ENCODE measurements at places on chromosomes 2 and 18.
A peak's percentile ranks its signal among the peaks of the same experiment; 100 is the strongest.

- no peak for DNase-seq
These were observed 51.3 kb downstream of the GTF2A1L start for GRCh38 chr2:48668992-48669391.

- DNase-seq = no peak
These were observed 28.3 kb downstream of the PKP4 start for GRCh38 chr2:158484892-158485556.

DNA sequence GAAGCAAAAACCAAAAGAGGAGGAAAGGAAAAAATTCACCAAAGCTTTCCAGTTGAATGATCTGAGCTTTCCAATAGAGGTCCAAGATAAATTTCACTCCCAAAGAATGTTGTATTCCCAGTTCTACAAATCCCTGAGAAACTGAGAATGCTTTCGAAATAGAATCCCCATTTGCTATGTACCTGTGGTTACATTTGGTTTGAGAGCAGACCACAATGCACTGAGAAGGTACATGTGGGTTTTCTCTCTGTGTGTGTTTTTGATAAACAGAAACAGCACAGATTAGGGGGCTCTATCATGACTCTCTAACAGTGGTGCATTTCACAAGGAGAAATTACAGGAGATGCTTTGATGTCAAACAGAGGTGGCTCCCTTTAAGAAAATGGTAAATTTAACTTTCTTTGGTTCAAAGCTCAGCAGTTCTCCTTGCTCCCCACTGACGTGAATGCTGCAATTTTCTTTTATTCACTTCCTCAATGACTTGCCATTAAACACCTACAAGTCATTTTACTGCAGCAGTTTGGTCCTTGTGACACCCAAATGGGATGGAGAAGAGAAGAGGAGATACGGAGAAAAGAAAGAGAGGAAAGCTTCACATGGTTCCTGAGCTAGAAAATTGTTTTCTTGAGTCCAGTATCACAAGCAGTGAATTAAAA is 108.7 kb downstream of the EPHA4 start:
- DNase-seq = no peak

DNA sequence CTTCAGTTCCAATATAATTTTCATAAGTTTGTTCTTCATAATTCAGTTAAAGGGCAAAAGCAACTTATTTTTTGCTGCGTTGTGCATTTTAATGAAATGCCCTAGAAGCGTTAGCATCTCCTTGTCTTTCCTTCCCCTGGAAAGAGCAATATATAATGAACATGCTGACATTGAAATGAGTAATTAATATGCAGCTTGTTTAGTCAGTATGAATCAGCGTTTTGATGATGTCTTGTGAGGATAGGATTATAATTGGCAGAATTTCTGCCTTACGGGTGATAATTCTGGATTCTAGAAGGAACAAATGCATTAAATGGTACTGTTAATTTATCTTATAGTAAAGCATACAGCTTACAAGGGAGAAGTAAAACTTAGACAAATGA is 152.3 kb upstream of the MMADHC start:
- DNase-seq = no peak

- DNase-seq = peak; percentile 86
These were observed at the start of gene WIPF1 for GRCh38 chr2:174597345-174598047. TSS of gene WIPF1 (minus strand) at chr2:174597804. CDS start at chr2:174585573, 12,231 bp downstream.

All from choroid plexus epithelial cell (primary cell).